ENCODE measurements at places on chromosomes 5 and 9.

GRCh38 chr9:131404987-131405386 lies 11.1 kb downstream of the PRRC2B start:
- no peak for DNase-seq

DNA sequence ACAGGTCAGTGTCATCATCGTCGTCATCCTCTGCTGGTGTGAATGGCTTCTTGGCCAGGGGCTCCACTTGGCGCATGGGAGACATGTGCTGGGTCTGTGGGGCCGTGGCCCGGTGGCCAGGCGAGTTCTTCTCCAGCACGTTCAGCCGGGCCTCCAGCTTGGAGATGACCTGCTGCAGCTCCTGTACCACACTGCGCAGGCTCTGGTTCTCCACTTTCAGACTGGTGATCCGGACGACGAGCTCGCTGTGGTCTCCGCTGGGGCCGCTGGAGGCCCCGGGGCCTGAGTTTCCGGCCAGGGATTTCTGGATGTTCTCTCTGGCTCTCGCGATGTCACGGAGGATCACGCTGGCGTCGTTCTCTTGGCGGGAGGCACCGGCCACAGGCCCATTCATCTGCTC lies 40.6 kb downstream of the ZNF484 start:
- DNase-seq: no peak

- no peak for DNase-seq
These were observed 16.3 kb upstream of the MAML1 start for GRCh38 chr5:179716286-179716685.

GRCh38 chr5:143213851-143214363 lies 189.6 kb downstream of the NR3C1 start:
- no peak for DNase-seq

All from epithelial cell of proximal tubule (primary cell).